ENCODE measurements at places on chromosomes 2 and 18.

- no peak for DNase-seq
Measured at GRCh38 chr2:84900971-84901370, 4.5 kb upstream of the TMSB10 start.

- DNase-seq = no peak
Measured at GRCh38 chr2:96967436-96967835, 18.9 kb downstream of the FAM178B start.

- DNase-seq = peak; percentile 54
Measured at GRCh38 chr2:240916571-240917008, 10.5 kb downstream of the CROCC2 start.

- DNase-seq = no peak
Measured at GRCh38 chr18:33744032-33744697, 166.1 kb downstream of the ASXL3 start.

DNA sequence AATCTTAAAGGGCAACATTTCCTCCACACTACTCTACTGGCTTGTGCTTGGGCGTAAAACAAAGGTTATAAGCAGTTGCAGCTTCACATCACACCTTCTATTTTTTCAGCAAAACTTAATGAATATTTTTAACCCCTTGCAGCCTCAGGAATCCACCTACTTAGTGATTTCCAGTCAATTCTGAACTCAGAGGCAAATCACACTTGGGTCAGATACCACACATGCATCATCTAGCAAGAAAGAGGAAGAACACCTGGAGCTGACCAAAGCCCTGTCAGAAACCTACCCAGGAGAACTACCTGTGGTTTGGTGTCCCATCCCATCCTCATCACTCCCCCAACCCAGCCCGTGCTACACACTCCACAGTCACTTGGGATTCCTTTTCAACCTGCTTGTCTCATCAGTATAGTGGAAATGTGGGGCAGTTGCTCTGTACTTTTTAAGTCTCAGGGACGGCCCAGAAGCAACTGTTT lies 25.5 kb downstream of the PIAS2 start:
- DNase-seq = no peak

- no peak for DNase-seq
Measured at GRCh38 chr2:20552847-20553246, 98.1 kb downstream of the HS1BP3 start.

DNA sequence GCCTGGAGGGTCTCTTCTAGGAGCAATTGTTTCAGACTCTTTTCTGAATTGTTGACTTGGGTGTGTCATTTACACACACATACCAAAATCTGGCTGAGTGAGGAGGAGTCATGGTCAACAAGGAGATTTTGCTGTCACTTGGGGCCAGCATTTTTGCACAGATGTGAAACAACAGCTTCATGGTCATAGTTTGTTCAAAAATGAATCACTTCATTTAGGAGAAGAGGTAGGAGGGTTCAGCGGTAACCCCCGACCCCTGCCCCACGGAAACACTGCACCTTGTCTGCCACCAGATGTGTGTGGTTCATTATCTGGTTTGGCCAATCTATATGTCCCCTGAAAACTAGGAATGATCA lies 42.2 kb downstream of the LBH start:
- DNase-seq = no peak

DNA sequence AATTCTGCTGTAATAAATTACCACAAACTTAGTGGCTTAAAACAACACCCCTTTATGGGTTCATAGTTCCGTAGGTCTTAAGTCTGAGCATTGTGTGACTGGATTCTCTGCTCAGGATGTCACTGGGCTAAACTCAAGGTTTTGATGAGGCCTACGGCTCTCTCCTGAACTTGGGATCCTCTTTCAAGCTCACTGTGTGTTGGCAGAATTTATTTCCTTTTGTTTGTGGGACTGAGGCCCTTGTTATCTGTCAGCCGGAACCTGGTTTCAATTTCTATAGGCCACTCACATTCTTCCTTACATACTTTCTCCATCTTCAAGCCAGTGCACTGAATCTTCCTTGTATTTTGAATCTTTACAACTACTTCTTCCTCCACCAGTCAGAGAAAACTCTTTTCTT lies 290.2 kb downstream of the AKAIN1 start:
- DNase-seq = no peak

- no peak for DNase-seq
Measured at GRCh38 chr18:11783716-11784331, 67.4 kb upstream of the CHMP1B start.

- DNase-seq = no peak
Measured at GRCh38 chr2:196274387-196274809, 103.0 kb upstream of the STK17B start.

- no peak for DNase-seq
Measured at GRCh38 chr2:127020536-127020935, 86.4 kb downstream of the BIN1 start.

- no peak for DNase-seq
Measured at GRCh38 chr18:8242151-8242696, 367.0 kb upstream of the RAB12 start.

DNA sequence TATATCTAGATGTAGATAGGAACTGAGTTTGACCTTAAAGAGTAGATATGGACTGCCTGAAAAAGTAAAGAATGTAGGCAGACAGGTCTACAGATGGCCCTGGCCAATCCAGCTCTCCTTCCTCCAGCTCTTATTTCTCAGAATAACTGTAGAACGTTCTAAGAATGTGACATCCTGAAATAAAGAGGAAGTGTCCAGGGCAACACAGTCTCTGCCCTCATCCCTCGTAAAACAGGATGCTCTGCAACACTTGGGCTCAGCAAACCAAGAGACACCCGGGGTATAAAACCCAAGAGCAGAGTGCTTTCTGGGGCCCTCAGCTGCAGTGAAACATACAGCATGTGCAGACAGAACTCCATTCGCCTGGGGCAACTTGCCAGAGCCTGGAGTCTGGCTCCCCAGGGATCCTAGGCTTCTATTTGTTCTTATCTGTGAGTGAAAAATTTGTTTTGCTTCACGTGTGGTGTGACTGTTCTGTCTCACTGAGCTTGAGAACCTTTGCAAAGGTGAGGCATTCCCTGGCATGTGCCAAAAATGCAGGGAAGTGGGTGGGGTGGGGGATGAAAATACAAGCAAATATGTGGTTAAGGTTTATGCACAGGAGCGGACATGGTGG lies 401.0 kb downstream of the SETBP1 start:
- DNase-seq = no peak

- no peak for DNase-seq
Measured at GRCh38 chr2:186748354-186748753, 54.5 kb downstream of the FAM171B start.

- DNase-seq = no peak
Measured at GRCh38 chr18:45207328-45207727, 407.9 kb upstream of the SLC14A2 start.

DNA sequence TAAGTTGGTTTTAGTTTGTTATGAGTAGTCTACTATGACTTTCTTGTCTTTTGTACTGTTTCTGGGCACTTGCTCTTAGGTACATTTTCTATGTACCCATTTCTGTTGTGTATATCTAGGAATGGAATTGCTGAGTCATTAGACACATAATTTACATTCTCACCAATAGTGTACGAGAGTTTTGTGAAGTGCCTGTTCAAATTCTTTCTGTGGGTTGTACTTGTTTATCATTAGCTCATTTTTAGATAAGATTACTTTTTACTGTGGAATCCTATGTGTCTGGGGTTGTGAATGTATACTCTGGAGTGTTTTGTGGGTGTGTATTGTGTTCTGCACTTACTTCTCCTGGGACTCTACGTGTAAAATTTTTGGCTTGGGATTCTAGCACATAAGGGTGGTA lies 36.6 kb upstream of the CD28 start:
- no peak for DNase-seq

- no peak for DNase-seq
Measured at GRCh38 chr2:224310943-224311625, 90.8 kb downstream of the FAM124B start.
